ENCODE measurements at places on chromosomes 13 and 19.

DNA sequence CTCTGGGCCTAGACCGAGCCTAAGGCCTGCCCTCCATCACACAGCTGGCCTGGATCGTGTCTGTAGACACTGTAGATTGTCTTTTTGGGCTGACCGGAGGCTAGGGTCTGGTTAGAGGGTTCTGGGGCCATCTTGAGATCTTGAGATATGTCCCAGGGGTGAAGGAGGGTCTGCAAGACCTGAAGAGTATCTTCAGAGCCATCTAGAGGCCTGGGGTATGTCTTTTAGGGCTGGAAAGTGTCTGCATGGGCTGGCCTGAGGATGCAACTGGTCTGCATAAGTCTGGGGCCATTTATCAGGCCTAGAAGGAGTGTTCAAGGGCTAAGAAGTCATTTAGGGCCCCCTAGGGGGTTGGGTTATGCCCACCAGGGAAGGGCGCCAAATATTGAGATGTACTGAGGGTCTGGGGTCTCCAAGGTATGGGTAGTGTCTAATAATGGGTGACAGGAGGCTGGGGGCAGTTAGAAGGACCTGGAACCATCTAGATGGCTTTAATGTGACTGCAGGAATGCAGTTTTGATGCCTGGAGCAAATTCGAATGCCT, 555 bp downstream of the SCAF1 start:
- no peak for DNase-seq

GRCh38 chr13:110702591-110703526, 3.1 kb downstream of the CARS2 start:
- no peak for DNase-seq

- DNase-seq, result no peak
These were observed 20.7 kb downstream of the SAMD4B start for GRCh38 chr19:39362682-39363657.

DNA sequence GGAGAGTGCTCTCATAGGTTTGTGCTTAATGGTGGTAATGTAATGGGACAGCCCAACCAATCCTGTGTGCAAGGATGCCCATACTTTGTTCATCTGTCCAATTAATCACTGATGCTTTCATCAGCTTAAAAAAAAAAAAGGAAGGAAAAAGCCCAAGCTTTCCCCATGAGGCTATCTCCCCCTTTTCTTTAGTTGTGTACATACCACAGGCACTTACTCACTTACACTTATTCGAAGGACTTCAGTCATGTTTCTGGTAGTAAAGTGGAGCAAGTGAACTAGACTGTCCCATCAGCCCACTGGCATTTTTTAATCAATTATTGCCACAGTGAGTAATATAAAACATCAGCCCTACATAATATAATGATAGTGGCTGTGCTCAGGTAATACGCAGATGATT, 183.5 kb upstream of the UFM1 start:
- no peak for DNase-seq

- DNase-seq, result no peak
These were observed 46.3 kb upstream of the CEACAM21 start for GRCh38 chr19:41529484-41530183.

- no peak for DNase-seq
These were observed 100.0 kb downstream of the RNASEH2B start for GRCh38 chr13:51009597-51009996.

GRCh38 chr13:53092931-53093330, 64.3 kb downstream of the OLFM4 start:
- no peak for DNase-seq

DNA sequence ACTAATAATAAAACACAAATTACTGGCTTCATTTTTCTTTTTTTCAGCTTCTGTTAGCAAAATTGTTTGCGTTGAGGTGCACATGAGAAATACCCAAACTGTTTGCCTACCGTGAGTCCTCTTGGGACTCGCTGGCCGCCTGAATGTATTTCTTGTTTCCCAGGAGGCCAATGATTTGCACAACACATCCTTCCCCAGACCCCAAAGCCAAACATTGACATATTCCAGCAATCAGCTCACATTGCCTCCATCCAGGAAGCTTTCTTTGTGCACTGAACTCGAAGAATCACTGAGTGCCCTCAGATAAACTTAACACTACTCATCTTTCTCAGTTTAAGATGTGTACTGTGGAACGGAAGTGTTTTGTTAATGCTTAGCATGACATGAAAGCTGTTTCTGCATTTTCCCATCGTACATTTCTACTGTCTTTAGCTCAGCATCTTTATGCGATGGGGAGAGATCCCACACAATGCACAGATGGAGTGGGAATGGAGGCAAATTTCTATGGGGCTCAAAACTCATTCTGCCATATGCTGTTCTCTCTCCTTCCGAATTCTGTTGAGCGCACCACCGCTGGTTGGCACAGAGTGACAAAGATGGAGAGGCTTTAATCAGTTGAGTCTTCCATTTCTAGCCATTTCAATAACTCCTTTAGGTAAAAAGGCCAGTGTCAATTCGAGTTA, 399.5 kb downstream of the RFC3 start:
- no peak for DNase-seq

DNA sequence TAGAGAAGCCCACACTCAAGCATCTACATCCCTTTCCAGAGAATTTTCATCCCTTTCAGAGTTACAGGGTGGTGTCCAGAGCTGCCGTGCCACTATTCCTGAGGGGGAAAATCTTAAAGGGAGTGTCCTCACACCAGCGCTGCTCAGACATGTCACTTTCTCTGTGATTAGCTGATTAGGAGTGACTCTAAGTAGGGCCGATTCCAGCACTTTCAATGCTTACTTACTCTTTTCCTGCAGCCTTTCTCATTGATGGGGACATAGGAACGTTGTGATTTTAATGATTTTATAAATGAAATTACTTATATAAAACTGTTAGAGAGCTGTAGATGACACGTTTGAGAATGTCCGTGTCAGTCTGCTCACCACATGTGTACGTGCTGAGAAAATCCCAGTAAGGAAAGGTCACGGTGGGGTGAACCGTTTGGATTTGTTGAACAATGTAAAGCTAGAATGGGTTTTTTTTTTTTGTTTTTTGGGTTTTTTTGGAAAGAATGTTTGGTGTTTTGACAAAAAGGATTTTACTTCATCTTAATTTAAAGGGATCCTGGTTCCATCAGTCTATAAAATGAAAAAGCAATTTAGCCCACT, 56.6 kb upstream of the SPATA13 start:
- no peak for DNase-seq

DNA sequence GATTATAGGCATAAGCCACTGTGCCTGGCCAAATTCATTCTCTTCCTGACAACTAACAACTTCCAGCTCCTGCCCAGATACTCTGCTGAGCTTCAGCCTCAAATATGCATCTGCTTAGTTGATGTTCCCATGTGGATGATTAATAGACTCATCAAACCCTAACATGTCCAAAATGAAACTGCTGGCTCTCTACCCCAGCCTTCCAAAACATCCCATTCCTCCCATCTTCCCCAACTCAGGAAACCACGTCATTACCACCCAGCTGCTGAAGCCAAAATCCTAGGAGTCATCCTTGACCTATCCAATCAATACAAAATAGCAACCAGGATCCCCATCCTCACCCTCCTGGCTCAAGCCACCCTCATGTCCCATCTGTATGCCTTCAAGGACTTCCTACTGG, 20.9 kb downstream of the POU2F2 start:
- DNase-seq, result no peak

DNA sequence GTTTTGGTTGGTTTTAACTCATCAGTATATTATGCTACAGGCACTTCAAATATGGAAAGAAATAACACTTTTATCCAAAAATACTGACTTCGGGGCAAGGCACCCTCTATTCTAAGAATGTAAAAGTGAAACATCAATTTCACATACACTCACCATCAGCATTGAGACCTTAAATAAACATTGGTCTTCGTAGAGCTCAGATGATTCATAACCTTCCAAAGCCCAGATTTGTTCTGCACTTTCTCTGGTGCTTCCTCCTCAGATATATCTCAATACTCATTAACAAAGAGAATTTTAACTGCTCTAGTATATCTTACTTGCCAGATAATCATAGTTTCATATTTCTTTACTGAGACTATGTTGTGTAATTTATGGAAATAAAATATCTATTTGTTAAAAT, 794.3 kb downstream of the LIG4 start:
- DNase-seq, result no peak

- no peak for DNase-seq
These were observed 851.0 kb upstream of the KLHL1 start for GRCh38 chr13:70959035-70959775.

DNA sequence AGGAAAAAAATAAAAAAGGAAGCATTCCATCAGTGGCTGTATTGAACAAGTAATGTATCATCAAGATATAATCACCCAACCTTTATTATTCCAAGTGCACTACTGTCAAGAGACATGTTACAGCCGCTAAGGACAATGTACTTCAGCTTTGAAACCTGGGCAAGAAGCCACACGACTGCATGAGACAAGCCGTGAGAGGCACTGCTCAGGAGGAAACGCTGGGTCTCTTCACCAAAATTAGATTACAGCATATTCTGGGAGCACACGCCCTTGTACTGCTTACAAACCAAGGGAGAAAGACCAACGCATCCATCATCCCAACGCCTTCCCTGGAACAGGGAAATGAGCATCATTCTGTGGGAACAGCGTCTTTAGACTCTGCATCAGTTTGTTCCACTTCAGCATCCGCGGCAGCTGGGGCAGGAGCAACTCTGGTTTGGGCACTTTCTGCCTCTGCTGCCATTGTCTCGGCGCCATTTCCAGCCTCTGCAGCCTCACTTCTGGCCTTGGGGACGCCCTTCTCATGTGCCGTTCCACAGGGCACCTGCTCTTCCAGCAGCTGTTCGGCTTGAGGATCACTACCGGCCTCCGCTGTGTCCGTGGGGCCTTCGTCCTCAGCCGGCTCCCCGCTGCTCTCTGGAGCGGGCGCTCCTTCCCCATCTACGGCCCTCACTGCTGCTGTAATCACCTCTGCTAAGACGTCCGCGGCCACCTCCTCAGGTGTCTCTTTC, 22.4 kb upstream of the BRD4 start:
- no peak for DNase-seq

GRCh38 chr13:62418376-62418775, 1002.7 kb upstream of the PCDH20 start:
- DNase-seq, result no peak

GRCh38 chr19:4447327-4448146, 10.1 kb downstream of the UBXN6 start:
- no peak for DNase-seq

- DNase-seq, result no peak
These were observed 29.4 kb downstream of the CCNE1 start for GRCh38 chr19:29841209-29841558.

DNA sequence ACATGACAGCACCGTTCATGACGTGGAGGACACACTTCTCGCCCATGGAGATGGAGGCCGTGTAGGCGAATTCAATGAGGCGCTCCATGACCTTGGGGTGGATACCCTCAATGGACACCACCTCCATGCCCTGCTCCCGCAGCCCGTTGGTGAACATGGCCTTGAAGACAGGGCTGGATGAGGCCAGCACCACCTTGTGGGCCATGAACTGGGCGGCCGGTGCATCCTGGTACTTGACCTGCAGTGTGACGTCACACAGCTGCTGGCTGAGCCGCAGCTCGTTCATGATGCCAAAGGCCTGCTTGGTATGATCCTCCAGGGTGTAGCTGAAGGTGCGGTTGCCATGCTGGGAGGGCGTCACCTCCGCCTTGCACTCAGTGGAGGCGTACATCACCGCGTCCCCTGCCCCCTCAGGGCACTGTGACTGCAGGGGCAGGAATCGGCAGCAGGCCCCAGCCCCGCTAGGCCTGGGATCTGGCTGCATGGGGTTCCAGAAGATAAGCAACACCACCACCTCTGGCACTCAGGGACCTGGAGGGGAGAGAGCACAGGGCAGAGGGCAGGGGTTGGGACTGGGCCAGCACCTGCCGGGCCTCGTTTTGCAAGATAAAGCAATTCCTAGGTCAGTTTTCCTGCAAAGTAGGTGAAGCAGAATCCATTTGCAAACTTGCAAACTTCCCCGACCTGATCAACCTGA, 3.5 kb downstream of the KEAP1 start:
- DNase-seq, result no peak

DNA sequence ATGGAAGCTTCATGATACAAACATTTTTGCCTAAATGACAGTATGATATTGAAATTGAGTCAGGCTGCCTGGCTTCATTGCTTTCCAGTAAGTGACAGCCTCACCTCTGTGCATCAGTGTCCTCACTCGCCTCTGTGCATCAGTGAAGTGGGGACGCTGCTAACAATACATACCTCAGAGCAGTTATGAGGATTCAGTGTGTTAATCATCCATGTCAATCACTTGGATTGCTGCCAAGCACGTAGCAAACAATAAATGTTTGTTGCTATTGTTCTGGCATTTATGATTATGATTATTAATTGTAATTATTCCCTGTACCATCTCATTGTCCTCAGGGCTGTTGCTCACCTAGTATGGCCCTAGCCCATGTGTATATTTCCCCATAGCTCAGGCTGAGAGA, 8.8 kb downstream of the PPP2R1A start:
- DNase-seq, result no peak

DNA sequence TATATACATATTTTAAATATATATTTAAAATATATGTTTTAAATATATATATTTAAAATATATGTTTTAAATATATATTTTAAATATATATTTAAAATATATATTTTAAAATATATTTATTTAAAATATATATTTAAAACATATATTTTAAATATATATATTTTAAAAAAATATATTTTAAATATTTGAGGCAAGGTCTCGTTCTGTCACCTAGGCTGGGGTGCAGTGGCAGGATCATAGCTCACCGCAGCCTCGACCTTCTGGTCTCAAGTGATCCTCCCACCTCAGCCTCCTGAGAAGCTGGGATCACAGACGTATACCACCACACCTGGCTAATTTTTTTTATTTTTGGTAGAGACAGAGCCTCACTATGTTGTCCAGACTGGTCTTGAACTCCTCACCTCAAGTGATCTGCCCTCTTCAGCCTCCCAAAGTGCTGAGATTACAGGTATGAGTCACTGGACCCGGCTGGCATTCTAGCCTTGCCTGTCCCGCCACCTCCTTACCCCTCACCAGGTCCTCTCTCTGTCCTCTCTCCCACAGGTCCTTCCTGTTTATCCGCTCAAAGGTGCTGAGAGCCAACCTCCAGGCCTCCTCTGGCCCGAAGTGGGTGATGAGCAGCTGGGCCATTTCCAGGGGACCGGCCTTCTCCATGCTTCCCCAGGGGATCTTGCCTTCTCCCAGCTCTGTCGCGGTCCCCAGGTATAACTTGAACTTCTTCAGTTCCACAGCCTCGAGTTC, 564 bp downstream of the NLRP12 start:
- DNase-seq, result no peak

DNA sequence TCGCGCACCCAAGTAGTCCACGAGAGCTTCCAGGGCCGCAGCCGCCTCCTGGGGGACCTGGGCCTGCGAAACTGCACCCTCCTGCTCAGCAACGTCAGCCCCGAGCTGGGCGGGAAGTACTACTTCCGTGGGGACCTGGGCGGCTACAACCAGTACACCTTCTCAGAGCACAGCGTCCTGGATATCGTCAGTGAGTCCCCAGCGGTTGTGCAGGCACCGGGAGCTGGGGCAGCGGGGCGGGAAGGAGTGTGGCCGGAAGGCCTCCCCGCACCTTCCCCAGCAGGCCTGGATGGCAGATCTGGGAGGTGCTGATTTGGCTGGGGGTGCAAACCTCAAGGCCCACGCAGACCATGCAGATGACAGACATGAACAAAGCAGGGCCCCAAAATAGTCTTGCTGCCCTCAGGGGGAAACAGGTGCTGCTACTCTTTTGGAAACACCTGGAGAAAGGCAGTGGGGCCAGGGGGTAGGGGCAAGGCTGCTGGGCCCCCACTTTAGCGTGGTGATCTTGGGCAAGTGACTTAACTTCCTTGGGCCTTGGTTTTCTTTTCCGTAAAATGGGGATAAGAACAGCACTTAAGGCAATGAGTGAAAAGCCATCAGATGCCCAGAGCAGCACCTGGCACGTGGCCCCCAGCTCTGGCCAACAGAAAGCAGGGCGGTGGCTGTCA, 4.0 kb downstream of the MAG start:
- DNase-seq, result no peak
